Activated T-cell treated with anti-CD3 and anti-CD28 coated beads, Interleukin-2, amount 50 U/mL, for 48 hours (primary cell): ENCODE measurements at places on chromosomes 2 and 18.

- DNase-seq, result no peak
Observed at GRCh38 chr18:49970319-49970718, 157.0 kb upstream of the ACAA2 start.

GRCh38 chr2:216318521-216318874 lies 53.8 kb downstream of the MARCHF4 start:
- no peak for DNase-seq

- no peak for DNase-seq
Observed at GRCh38 chr2:34652636-34653035, 1053.5 kb upstream of the FAM98A start.

- DNase-seq, result no peak
Observed at GRCh38 chr18:58856881-58857280, 7.8 kb upstream of the ZNF532 start.

GRCh38 chr2:133676392-133677130 lies 108.3 kb upstream of the NCKAP5 start:
- no peak for DNase-seq
